NCI-H526 (cell line): ENCODE measurements at places on chromosomes 16 and 17.

- no peak for DNase-seq
These were observed 119.2 kb upstream of the GNAO1 start for GRCh38 chr16:56072096-56072495.

- DNase-seq = no peak
These were observed 23.2 kb downstream of the MAP3K14 start for GRCh38 chr17:45293413-45294211.

GRCh38 chr17:59154292-59154720 is 680 bp downstream of the SKA2 start:
- peak; percentile 63 for DNase-seq

DNA sequence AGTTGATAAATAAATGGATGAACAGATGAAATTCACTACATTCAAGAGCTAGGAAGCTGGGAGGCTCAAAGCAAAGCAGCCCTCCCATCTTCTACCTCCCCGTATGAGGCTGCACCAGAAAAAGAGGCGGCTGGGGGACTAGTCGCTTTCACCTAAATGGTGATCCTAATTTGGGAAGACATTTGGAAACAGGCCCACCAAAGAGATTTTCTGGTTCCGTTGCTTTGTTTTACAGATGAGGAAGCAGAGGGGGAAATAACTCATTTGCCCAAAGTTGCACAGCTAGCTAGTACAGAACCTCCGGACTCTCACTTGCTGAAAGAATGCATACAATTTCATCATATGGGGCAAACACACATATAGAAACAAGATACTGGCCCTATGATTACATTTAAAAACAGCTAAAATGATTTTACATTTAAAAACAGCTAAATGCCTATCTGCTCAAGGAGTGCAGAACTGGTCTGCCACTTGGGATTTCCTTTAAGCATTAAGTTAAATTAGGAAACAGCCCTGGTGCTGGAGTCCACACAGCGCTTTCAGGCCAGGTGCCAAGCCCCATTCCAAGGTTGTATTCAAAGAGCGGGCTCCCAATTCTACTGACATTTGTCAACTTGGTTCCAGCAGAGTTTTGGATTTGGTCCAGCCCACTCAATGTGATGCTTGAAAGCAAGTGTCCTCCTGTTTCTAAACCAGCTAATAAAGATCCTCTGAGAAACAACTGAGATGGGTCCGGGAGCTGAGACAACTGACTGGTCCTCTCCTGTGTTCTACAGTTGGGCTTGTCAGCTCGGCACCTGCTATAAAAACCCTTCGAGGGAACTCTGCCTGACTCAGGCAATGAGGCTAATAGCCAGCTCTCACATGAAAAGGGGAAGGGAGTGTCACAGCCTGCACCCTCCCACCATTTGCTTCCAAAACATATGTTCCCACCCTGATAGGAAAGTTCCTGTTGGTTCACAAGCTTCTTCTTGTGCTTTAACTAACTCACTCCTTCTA is 11.7 kb downstream of the ERN1 start:
- no peak for DNase-seq

GRCh38 chr17:40818343-40818732 is 4.1 kb downstream of the KRT10 start:
- no peak for DNase-seq

DNA sequence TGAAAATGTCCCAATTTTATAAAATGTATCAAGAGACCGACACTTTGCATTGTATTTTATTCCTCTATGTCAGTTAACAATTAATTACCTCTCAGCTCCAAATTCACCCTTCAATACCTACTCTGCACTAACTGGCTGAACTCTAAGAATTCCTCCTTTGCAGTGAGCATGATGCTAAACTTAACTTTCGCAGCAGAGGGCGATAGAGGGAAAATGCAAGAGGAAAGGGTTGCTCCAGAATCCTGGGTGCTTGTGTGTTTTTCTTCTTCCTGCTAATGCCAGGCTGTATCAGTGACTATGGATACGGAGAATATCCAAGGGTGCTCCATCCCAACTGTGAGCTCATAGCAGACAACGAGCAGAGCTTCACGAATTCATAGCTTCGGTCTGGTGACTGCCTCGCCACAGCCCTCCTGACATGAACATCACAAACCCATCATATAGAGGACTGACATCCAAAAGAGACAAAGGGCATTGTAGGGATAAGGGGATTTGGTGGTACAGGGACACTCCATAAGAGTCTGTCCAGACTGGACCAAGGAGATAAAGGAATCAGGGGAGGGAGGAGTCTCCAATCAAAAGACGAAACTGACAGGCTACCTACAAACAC is 172.9 kb downstream of the STX8 start:
- DNase-seq = no peak

GRCh38 chr16:87233928-87234327 is 83.3 kb downstream of the C16orf95 start:
- DNase-seq = no peak

GRCh38 chr16:16101585-16101984 is 121.7 kb downstream of the ABCC6 start:
- DNase-seq = no peak
